Aorta (tissue), 5 donors: ENCODE measurements at places on chromosomes 2 and 18. TPM values are rescaled to one million over a fixed set of nuclear protein-coding genes. Genes with fewer than 3 reads are reported as not detected.

CHRNA1 gene
- polyA plus RNA-seq, result not detected

RUFY4 gene
- polyA plus RNA-seq, result not detected

ANTXR1 gene
- 136 TPM for polyA plus RNA-seq

UNC80 gene
- not detected for polyA plus RNA-seq

PAIP2B gene
- polyA plus RNA-seq, result 1.3 TPM

TBR1 gene
- not detected for polyA plus RNA-seq
